ENCODE measurements at places on chromosomes 13 and 19. TPM values are rescaled to one million over a fixed set of nuclear protein-coding genes. Genes with fewer than 3 reads are reported as not detected.

DNA sequence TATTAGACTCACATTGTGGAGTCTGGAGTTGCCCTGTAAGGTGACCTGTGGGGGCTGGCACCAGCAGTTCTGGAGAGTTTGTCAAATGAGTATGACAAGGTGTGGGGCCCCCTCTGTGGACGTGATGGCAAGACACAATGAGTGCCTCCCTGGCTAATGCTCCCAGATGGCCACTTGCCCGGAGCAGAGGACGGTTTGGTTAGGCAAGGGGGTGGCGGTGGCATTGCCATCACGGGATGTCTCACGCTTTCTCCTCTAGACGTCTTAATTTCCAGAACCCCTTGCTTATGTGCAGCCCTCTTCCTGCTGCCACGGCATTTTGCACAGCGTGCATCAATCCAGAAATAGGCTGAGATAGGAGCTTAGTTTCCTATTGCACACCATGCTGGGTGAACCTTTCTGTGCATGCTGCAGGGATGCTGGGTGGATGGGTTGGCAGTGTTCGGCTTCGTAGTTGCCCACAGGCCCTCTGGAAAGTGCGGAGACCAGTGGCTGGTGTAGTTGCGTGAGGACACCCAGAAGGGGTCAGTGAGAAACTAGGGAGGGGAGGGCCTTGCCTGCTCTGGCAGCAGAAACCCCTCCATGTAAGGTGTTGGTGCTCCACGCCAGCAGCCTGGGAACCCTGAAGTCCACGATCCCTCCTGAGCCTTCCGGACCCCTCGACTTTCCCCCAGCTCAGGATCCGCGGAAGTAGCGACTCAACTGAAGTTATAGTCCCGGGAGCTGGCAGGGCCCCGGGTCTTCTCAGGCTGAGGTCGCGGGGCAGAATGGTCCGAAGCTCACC, 18.1 kb upstream of the LRP3 start:
- H3K27me3 ChIP-seq: peaks cover 15% of the 10 kb centered on the region
- H3K27ac ChIP-seq: peak overlapping the region; percentile 100
- H3K36me3 ChIP-seq: peaks cover 42% of the 10 kb centered on the region
- DNase-seq: peak; percentile 45
- peaks cover 41% of the 10 kb centered on the region for H3K4me1 ChIP-seq

CTXN1 gene
- 12.0 TPM for total RNA-seq

GRCh38 chr13:42064966-42065365, 16.5 kb downstream of the DGKH start:
- DNase-seq: no peak
- no peak overlapping the region for H3K27ac ChIP-seq
- peaks cover 4% of the 10 kb centered on the region for H3K36me3 ChIP-seq
- H3K4me3 ChIP-seq: no peak overlapping the region
- peaks cover 19% of the 10 kb centered on the region for H3K4me1 ChIP-seq

DNA sequence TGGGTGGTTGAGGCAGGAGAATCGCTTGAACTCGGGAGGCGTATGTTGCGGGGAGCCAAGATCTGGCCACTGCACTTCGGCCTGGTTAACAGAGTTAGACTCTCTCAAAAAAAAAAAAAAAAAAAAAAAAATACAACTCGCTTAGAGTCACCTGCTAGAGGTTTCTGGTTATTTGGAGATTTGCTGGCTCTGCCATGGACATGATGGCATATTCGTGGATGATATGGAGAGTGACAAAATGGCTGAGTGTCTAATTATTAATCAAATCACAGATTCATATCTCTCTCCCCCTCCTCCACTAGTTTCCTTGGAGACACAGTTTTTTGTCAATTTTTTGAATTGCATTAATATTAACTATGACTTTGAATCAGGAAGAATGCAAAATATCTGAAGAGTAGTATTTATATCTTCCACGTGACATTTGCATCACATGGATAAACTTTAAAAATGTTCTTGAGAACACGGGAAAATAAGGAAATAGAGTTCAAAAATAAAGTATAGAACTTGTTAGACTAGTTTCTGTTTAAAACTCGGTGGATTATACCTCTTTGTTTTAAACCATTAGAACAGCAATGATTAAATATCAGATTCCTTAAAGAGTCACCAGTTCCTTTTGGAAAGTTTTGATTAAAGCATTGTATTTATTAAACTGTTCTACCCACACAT, 47.8 kb downstream of the KLF5 start:
- peak overlapping the region; percentile 90 for H3K27ac ChIP-seq
- H3K27me3 ChIP-seq: no peaks in the 10 kb centered on the region
- DNase-seq: peak; percentile 11
- H3K36me3 ChIP-seq: peaks cover 11% of the 10 kb centered on the region
- no peak overlapping the region for H3K4me3 ChIP-seq

- peaks cover 49% of the 10 kb centered on the region for H3K27me3 ChIP-seq
These were observed 3.8 kb downstream of the COX6B2 start for GRCh38 chr19:55350620-55351315.

GAPDHS gene
- not detected for total RNA-seq

- no peak overlapping the region for H3K27ac ChIP-seq
- H3K4me1 ChIP-seq: peaks cover 19% of the 10 kb centered on the region
- H3K36me3 ChIP-seq: peaks cover 10% of the 10 kb centered on the region
- DNase-seq: no peak
- H3K27me3 ChIP-seq: peaks cover 67% of the 10 kb centered on the region
These were observed 4.0 kb downstream of the COL5A3 start for GRCh38 chr19:10006335-10006708.

DNA sequence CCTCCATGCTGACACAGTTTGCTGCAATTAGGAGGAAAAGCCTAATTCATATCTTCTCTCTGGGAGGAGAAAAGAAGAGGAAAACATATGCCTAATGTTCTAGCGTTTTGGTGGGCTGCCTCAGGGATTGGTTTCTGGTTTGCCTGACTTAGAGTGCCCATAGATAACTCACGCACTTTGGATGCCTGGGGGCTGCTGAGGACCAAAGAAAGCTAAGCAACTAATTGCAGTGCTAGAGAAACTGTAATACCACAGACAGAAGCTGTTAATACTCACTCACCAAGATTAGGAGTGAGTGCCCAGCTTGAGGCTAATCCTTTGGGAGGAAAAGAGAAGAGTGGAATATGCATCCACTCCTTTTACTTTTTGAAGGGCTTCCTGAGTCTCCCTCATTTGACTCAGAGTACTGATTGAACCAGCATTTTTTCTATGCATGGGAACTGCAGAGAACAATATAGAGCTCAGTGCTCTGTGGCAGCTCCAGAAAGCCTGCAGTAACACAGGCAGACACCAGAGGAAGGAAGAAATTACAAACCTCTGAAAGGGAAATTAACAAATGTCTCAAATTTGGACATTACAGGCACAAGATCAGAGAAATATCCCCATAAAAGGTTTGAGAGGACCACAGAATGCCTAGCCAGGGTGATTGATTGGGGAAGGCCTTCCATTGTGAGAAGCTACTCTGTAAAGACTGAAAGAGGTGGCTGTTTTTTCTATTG, 666.4 kb downstream of the OLFM4 start:
- H3K4me3 ChIP-seq: no peak overlapping the region
- no peaks in the 10 kb centered on the region for H3K27me3 ChIP-seq
- no peaks in the 10 kb centered on the region for H3K4me1 ChIP-seq
- no peak for DNase-seq

DNA sequence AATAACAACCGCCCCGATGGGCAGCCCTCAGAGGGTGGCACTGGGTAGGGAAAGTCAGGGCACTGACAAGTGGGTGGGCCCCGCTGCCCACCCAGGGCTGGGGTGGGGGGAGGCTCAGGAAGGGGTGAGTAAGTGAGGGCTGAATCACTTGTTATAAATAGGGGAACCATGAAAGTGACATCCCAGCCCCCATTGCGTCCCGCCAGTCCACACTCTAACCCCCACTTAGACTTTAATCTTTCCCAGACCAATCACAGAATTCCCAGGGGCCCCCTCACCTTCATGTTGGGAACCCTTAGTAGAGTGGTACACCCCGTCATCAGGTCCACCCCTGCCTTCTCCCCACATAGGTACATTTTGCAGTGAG, 37.0 kb upstream of the NANOS3 start:
- DNase-seq: no peak
- H3K36me3 ChIP-seq: peaks cover 96% of the 10 kb centered on the region
- H3K4me3 ChIP-seq: peak overlapping the region; percentile 86
- peak overlapping the region; percentile 96 for H3K27ac ChIP-seq
- H3K4me1 ChIP-seq: peaks cover 8% of the 10 kb centered on the region

ASF1B gene
- 44.2 TPM for total RNA-seq

All from Calu3 (cell line).